ENCODE measurements at places on chromosomes 6 and 20. TPM values are rescaled to one million over a fixed set of nuclear protein-coding genes. Genes with fewer than 3 reads are reported as not detected.

GRCh38 chr6:40845553-40845952, 193.5 kb downstream of the UNC5CL start:
- peak; percentile 10 for DNase-seq
- H3K27me3 ChIP-seq, result peaks cover 15% of the 10 kb centered on the region
- H3K27ac ChIP-seq, result no peak overlapping the region
- no peak overlapping the region for H3K4me3 ChIP-seq

HLA-DMB gene
- 4.6 TPM for total RNA-seq

- DNase-seq, result no peak
- no peaks in the 10 kb centered on the region for H3K4me1 ChIP-seq
- no peak overlapping the region for H3K27ac ChIP-seq
- no peaks in the 10 kb centered on the region for H3K27me3 ChIP-seq
- no peaks in the 10 kb centered on the region for H3K36me3 ChIP-seq
Observed at GRCh38 chr6:45986746-45987274, 28.9 kb downstream of the CLIC5 start.

RSPO3 gene
- total RNA-seq, result not detected

ELOVL2 gene
- not detected for total RNA-seq

DNA sequence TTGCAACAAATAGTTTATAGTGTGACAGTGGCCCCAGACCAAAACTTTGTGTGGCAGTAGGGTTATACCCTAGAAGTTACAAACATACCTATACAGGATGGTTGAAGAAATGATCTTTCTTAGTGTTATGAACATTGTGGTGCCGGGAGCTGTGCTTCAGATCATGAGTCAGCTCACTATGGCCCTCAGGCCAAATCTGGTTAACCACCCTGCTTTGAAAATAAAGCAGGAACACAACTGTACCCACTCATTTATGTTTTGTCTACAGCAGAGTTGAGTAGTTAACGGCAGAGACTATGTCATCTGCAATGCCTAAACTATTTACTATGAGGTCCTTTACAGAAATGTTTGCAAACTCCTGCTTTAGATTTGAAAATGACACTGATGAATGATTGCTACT, 24.3 kb downstream of the AKAP7 start:
- DNase-seq, result no peak
- no peaks in the 10 kb centered on the region for H3K27me3 ChIP-seq
- no peak overlapping the region for H3K27ac ChIP-seq
- no peak overlapping the region for H3K4me3 ChIP-seq
- no peaks in the 10 kb centered on the region for H3K36me3 ChIP-seq
- no peaks in the 10 kb centered on the region for H3K4me1 ChIP-seq

- H3K4me3 ChIP-seq, result no peak overlapping the region
- no peaks in the 10 kb centered on the region for H3K36me3 ChIP-seq
- H3K4me1 ChIP-seq, result no peaks in the 10 kb centered on the region
Observed at GRCh38 chr6:123962508-123962907, 158.8 kb downstream of the NKAIN2 start.

GRCh38 chr6:109512271-109512817, 29.3 kb upstream of the ZBTB24 start:
- H3K27ac ChIP-seq, result no peak overlapping the region
- peaks cover 7% of the 10 kb centered on the region for H3K4me1 ChIP-seq
- no peak overlapping the region for H3K4me3 ChIP-seq
- no peak for DNase-seq

- H3K27ac ChIP-seq, result no peak overlapping the region
- peaks cover 33% of the 10 kb centered on the region for H3K4me1 ChIP-seq
- peak; percentile 90 for DNase-seq
- H3K4me3 ChIP-seq, result no peak overlapping the region
- H3K27me3 ChIP-seq, result no peaks in the 10 kb centered on the region
Observed at GRCh38 chr20:49216991-49217578, 2.1 kb upstream of the DDX27 start.

DNA sequence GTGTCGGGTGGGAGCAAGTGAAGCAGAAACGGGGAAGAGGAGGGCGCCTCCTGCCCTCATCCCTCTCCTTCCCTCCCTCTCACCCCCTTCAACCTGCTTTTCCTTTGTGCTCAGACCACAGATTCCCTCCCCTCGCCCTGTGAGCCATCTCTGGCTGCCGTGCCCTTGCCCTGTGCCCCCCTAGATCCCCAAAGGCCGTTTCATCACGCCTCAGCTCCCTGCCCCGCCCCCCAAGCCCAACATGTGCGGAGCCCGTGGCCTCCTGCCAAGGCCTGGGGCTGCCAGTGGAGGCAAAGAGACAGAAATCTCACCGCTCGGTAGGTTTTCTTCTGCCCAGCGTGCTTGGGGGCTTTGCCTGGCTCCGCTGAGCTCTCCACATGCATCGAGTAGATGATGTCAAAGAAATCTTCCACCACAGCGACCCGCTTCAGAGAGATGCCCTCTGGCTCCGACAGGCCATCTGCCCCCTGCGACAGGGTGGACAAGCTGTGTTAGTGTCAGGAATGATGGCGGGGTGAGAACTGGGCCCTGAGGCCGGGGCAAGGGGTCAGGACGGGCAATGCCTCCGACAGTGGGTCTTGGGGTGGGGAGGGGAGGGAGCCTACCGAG, 57.6 kb downstream of the NOL4L start:
- H3K36me3 ChIP-seq, result peaks cover 31% of the 10 kb centered on the region
- H3K27ac ChIP-seq, result peak overlapping the region; percentile 74
- no peak overlapping the region for H3K4me3 ChIP-seq
- DNase-seq, result peak; percentile 33

DST gene
- total RNA-seq, result 5.9 TPM

DNA sequence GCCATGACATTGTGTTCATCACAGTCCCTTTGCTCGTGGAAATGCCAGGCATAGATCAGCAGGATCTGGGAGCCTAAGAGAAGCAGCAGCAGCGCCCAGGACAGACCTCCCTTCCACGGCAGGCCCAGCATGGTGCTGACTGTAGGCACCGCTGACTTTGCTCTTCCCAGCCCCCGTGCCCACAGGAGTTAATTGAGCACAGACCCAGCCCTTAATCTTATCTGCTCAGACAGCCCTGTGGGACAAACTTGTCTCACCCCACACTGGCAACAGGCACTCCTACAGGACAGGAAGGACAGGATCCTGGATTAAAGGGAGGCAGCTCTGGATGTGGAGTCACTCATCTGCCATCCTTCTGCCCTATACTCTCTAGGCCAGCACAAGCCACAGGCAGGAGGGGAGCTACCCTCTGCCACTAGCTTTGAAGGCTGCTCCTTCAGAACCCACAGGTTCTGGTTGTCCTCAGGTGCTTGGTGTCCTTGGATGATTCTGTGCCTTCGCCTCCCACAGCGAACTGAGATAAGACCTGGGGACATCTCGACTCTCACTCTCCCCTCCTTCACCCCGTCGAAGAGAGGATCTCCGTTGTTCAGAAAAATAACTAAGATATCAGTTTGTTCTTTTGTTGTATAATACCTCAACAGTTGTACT, at the start of gene CST9L:
Gene CST9L (minus strand): TSS at position 165 of the 651 bp plus-strand sequence. CDS start 34 bp downstream, at position 131.
- DNase-seq, result no peak
- H3K4me1 ChIP-seq, result no peaks in the 10 kb centered on the region
- no peaks in the 10 kb centered on the region for H3K36me3 ChIP-seq
- no peak within 1 kb of the TSS for H3K27ac ChIP-seq

DNA sequence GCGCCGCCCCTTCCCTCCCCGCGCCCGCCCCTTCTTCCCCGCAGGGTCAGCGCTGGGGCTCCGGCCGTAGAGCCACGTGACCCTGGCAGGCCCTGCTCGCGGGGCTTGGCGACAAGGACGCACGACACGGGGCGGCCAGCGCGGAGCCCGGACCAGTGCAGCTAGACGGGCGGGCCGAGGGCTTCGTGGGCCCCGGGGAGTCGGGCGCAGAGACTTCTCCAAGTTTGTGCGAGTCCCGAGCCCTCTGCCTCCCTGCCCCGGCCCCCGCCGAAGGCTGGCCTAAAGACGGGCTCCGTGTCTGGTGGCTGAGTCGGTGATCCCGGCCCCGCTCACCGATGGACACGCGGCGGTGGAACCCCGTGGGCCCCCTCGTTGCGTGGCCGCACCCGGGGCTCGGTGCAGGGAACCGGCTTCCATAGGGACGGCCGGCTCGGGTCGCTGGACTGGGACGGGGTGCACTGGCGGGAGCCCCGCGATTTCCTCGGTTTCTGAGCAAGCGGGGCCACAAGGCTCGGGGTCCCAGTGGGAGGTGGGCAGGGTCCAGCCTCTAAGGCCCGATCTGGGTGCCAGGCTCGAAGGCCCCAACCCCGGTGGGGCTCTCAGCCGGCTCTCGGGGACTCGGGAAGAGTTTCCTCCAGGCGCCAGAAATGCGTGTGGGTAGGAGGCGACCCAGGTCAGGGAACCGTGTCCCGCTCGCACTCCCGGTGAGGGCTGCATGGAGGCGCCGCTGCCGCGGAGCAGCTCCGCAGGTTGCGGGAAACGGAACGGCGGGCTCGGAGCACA, 452 bp upstream of the GATA5 start:
- H3K27me3 ChIP-seq, result peaks cover 54% of the 10 kb centered on the region
- no peak overlapping the region for H3K4me3 ChIP-seq
- H3K4me1 ChIP-seq, result peaks cover 8% of the 10 kb centered on the region
- H3K36me3 ChIP-seq, result no peaks in the 10 kb centered on the region
- no peak overlapping the region for H3K27ac ChIP-seq

IL20RA gene
- total RNA-seq, result not detected

- no peaks in the 10 kb centered on the region for H3K4me1 ChIP-seq
- no peak for DNase-seq
- no peaks in the 10 kb centered on the region for H3K27me3 ChIP-seq
- H3K4me3 ChIP-seq, result no peak overlapping the region
- H3K36me3 ChIP-seq, result no peaks in the 10 kb centered on the region
Observed at GRCh38 chr20:17391127-17391771, 139.9 kb downstream of the BFSP1 start.

HIVEP1 gene
- total RNA-seq, result 78.8 TPM

DNA sequence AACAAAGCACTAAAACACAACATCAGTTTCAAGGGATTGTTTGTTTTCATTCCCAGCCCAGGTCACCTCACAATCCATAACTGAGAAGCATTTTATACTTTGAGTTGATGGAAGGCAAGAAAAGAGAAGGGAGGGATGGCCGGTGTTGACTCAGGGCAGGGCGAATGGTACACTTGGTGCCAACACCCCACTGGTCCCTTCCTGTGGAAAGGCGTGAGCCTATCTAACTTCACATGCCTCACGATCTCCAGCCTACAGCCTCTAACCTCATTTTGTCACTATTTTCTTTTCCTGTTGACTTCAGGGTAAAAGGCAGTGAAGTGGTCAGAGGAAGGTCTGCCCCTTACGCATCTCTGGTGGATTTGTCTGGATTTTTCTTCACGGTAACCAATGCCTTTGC, 53.5 kb upstream of the SASH1 start:
- no peak overlapping the region for H3K27ac ChIP-seq
- no peaks in the 10 kb centered on the region for H3K36me3 ChIP-seq
- H3K4me1 ChIP-seq, result no peaks in the 10 kb centered on the region
- no peak overlapping the region for H3K4me3 ChIP-seq
- peaks cover 4% of the 10 kb centered on the region for H3K27me3 ChIP-seq

NFS1 gene
- 11.5 TPM for total RNA-seq
